ENCODE measurements at places on chromosomes 3 and 15.

DNA sequence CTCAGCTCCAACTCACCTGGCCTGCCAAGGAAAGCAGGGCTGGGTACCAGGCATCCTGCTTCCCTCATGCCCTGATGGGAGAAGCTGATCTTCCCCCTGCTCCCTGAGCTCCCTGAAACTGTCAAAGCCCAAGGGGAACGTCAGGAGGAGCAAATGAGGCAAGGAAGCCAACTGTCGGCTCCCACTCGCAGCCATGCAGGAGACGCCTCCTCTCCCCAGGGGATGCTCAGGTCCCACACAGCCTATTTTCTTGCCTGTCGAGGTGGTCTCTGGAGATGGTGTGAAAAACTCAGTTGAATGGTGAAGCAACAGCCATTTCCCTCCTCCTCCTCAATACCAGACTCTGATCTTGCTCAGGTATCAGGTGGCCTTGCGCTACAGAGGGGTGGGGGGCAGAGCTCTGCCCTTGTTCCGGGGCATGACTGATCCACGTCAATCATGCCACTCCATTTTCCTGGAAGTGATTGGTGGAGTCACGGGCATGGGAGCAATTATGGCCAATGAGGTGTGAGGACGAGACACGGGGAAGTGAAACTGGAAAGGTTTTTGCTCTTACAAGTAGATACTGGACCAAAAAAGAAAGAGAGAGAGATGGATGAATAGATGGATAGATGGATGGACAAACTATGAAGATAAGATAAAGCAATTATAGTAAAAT lies 58.2 kb downstream of the SLC6A1 start:
- DNase-seq, result no peak

GRCh38 chr15:85805420-85805819 lies 10.7 kb upstream of the KLHL25 start:
- no peak for DNase-seq

DNA sequence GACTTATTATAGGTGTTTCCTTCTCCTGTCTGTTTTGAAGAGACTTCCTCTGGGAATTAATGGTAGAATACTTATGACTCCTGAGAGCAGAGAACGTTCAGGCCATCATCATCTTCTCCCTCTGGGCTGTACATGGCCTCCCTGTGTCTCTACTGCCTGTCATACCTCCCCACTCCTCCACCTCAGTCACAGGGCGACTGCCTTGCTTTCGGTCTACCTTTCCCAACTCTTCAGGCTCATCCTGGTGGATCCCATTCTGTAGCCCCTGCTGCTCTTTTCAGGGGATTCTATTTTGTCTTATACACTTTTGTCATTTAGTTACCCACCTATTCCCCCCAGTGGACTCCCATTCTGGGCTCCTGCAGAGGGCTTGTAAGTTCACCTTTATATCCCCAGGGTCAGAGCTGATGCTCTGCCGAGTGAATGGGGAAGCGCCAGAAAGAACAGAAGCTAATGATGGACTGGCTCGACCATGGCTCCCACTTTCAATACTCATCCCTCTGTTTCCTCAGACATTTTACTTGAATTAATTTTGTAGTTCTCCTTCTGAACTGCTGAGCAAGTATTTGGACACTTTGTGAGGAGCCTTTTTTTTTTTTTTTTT lies 28.6 kb downstream of the FNDC3B start:
- no peak for DNase-seq

- no peak for DNase-seq
These were observed 909.1 kb downstream of the EPHA3 start for GRCh38 chr3:90016555-90016954.

GRCh38 chr3:5731100-5731499 lies 543.6 kb downstream of the EDEM1 start:
- DNase-seq, result no peak

DNA sequence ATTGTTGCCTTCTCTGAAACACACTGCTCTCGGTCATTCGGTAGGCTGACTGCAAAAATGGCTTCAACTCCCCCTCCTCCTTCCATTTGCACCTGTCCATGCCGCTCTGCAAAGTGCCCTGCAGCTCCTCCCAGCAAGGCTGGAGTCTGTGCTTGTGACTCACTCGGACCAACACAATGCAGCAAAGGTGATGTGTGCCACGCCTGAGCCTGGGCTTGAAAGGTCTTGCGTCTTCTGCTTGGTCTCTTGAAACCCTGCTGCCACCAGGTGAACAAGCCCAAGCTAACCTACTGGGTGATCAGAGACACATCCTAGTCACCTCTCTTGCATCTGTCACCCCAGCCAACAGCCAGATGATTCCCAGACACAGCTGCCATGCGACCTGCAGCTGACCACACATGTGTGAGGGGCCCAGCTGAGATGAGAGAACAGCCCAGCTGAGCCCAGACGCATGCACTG lies 71.1 kb downstream of the MGLL start:
- DNase-seq, result no peak

DNA sequence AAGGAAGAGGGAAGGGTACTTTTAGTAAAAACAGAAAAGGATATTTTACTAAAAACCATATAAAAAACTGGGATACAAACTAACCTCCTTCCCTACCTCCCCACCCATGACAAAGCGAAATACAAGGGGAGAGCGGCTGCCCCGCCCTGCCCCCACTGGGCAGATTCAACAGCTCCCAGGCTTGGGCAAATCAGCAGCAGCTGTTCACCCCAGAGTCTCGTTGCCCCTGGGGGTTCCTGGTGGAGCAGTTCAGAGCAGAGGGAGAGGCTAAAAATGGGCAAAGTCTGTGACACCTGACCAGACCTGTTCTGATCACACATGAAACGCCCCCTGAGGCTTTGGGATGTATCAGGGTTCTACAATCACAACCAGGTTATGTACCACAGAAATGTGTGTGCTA lies 2.5 kb upstream of the ETFA start:
- no peak for DNase-seq

- no peak for DNase-seq
These were observed 59.2 kb upstream of the HERC1 start for GRCh38 chr15:63892794-63893441.

DNA sequence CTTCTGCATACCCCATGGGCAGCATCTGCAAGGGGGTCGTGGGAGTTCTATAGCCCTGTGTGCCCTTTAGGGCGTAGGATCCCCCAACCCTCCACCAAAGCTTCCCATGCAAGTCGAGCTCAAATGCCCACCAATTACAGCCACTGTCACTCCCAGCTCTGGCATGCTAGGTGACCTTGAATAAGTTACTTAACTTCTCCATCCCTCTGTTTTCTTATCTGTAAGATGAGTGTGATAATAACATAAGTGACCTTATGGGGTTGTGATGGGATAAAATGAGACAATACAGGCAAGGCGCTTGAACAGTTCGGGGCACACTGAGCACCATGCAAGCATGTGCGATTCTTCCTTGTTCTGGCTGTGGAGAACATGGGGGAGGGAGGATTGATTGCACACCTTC lies 74.8 kb upstream of the POMGNT2 start:
- no peak for DNase-seq

DNA sequence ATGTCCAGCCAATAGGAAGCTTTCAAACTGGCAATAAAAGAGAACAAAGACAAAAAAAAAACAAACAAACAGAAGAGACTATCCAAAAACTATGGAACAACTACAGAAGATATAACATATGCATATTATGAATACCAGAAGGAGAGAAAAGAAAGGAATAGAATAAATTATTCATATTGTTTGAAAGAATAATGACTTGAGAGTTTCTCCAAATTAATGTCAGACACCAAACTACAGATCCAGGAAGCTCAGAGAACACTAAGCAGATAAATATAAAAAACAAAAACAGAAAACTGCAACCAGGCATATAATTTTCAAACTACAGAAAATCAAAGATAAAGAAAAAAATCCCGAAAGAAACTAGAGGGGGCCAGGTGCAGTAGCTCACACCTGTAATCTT lies 34.1 kb upstream of the AP3B2 start:
- no peak for DNase-seq

DNA sequence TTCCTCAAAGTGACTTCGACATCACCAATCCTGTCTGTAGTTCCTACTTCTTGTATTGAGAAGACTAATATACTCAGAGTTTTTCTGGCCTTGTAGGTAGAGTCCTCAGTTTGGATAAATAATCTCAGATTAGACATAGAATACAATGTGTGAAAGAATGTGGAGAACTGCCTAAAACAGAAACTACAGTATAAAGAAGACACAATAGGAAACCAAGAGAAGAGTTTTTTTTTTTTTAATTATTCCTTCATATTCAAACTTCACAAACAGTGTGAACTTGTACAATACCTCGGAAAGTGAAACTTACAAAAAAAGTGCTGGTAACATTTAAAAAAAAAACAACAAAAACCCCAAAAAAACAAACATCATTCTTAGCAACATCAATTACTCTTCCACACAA lies 20.5 kb downstream of the TIGIT start:
- DNase-seq, result no peak

GRCh38 chr15:38062696-38063095 lies 128.3 kb downstream of the TMCO5A start:
- DNase-seq, result no peak

- no peak for DNase-seq
These were observed 72.1 kb downstream of the ADAMTS7 start for GRCh38 chr15:78739206-78739605.

DNA sequence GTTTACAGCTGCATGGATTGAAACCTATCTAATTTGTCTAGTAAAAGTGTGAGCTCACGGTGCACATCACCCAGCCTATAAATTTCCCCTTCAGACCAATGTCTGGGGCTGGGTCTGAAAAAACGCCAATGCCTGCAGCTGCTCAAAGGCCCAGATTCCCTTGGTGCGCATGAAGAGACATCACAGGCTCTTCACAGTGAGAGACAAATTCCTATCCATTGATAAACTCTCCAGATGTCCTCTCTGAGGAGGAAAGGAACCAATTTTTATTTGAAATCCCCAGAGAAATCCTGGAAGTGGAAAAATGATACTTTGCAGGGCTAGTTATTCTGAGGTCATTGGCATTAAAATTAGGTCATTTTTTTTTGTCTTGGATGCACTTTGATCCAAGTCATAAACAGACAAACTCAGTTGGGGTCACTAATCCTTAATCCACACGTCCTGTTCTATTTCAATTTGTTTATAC lies 360.5 kb downstream of the EPHA3 start:
- DNase-seq, result no peak

- DNase-seq, result no peak
These were observed 133.6 kb upstream of the ICE2 start for GRCh38 chr15:60612400-60613048.
